Stimulated activated CD4-positive, alpha-beta T cell treated with anti-CD3 and anti-CD28 coated beads, Interleukin-1b, Interleukin-23, amount 100 ng/mL, for 48 hours (primary cell): ENCODE measurements at places on chromosomes 4 and X.

DNA sequence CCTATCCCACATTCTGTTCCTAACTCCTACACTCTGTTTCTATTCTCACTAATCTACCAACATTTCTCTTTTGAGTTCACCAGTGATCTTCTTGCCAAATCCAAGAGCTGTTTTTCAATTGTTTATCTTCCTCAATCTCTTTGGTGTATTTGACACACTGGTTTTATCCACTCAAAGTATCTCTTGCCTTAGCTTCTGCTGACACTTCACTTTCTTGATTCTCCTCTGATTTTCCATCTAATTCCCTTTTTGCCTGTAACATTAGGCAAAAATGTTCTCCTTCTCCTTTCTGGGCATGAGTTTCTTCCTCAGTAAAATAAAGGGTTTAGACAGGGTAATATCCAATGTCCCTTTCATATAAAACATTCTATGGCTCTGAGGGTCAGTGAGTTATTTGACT, 26.2 kb downstream of the GRIA3 start:
- no peak for DNase-seq

DNA sequence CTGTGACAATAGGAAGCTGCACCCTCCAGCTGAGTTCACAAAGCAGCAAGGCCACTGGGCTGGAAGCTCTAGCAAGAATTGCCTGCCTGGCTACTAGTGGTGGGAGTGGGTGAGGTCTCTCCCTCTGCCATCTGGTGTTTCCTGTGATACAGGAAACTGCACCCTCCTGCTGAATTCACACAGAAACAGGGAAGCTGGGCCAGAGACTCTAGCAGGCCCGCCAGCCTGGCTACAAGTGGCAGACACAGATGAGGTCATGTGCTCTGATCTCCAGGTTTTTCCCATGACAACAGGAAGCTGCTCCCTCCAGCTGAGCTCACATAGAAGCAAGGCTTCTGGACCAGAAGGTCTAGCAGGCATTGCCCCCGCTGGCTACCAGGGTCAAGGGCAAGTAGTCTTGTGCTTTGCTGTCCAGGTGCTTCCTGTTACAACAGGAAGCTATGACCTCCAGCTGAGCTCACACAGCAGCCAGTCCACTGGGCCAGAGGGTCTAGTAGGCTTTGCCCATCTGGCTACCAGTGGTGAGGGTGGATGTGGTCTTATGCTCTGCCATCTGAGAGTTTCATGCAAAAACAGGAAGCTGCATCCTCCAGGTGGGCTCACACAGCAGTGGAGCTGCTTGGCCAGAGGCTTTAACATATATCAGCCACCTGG, 41.5 kb upstream of the ZXDA start:
- DNase-seq = no peak

GRCh38 chrX:13265111-13265510, 54.7 kb downstream of the ATXN3L start:
- no peak for DNase-seq

DNA sequence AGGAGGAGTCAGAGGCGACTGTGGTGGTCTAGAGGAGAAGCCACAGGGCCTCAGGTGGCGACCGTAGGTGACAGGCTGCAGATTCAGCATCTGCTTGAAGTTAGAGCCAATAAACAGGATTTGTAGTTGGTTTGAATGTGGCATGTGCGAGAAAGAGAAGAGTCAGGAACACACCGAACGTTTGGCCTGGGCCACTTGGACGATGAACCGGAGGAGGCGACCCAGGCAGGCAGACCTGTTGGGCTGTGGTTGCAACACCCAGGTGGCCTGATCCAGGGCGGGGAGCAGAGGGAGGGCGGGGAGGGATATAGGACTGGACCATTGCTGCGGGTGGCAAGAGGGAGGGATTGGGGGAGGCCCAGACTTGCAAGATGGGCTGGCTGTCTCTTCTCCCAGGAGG, 10.0 kb upstream of the PSAPL1 start:
- no peak for DNase-seq

- no peak for DNase-seq
Observed at GRCh38 chr4:138055890-138056289, 186.3 kb downstream of the SLC7A11 start.
